ENCODE measurements at places on chromosomes 5 and 9.
A peak's percentile ranks its signal among the peaks of the same experiment; 100 is the strongest.

GRCh38 chr9:91942201-91942600 lies 7.8 kb downstream of the ROR2 start:
- peak; percentile 61 for DNase-seq

DNA sequence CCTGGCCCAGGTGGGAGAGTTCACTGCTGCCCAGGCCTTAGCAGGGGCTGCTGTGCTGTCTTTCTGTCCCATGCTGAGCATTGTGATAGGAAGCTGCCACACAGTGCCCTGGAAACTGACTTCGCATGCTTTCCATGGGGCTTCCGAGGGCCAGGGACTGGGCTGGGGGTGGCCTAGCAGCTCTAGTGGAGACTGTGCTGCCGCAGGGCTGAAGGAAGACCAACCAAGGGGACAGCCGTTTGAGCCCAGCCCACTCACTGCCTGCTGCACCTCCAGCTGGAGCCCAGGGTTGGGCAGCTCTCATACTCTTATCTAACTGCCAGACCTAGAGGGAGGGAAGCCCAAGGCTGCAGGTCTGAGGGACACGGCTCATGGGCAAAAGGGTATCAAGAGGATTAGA lies 79.2 kb downstream of the RGS3 start:
- no peak for DNase-seq

DNA sequence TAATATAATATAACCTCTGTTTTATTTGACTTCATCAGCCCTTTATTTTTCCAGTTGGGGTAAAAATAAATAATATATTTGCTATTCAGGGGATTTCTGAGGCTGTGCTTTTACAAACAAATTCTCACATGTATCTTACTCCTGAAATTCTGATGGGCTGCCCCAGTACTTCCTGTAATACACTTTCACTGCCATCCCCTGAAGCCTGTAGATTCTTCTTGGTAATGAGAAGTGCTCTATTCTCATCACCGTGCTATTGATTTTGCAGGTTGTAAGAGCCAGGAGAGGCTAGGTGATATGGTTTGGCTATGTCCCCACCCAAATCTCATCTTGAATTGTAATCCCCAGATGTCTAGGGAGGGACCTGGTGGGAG lies 91.9 kb upstream of the CEP78 start:
- DNase-seq = no peak

- no peak for DNase-seq
Measured at GRCh38 chr5:174281089-174281760, 235.7 kb downstream of the NSG2 start.

Data from fibroblast of skin of right biceps (primary cell).